Effector memory CD4-positive, alpha-beta T cell (primary cell): ENCODE measurements at places on chromosomes 2 and 18.

- DNase-seq = no peak
These were observed 60.0 kb upstream of the SGPP2 start for GRCh38 chr2:222364285-222364895.

- DNase-seq = no peak
These were observed 19.8 kb upstream of the HNRNPA3 start for GRCh38 chr2:177192788-177193187.

- DNase-seq = no peak
These were observed 49.8 kb downstream of the FBXO15 start for GRCh38 chr18:74097803-74098202.

DNA sequence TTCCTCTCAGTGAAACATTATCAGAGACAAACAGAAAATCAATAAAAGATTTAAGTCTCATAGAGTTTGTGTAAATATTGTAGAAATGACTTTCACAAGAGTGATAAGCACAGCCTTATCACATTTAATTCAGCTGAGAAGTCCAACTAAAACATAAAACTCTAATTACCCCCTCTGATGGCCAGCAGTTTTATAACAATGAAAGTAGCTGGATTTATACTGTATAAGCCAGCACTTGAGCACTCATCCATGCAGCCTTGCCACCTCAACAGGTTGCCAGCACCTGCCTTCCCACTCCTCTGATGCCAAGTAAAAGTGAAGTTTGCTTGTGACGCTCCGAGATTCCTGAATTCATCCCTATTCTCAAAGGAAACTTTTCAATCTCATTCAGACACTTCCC is 103.0 kb upstream of the STK39 start:
- no peak for DNase-seq

GRCh38 chr2:96404446-96405373 is 69.1 kb downstream of the NCAPH start:
- DNase-seq = no peak

DNA sequence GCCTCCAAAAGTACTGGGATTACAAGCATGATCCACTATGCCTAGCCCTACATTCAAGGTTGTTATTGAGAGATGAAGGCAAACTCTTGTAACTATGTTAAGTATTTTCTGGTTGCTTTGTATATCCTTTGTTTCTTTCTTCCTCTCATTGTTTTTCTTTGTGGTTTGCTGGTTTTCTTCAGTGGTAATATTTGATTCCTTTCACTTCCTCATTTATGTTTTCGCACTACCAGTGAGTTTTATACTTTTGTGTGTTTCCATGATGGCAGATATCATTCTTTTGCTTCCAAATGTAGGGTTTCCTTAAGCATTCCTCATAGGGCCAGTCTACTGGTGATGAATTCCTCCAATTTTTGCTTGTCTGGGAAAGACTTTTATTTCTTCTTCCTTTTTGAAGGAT is 90.2 kb downstream of the NCK2 start:
- no peak for DNase-seq

DNA sequence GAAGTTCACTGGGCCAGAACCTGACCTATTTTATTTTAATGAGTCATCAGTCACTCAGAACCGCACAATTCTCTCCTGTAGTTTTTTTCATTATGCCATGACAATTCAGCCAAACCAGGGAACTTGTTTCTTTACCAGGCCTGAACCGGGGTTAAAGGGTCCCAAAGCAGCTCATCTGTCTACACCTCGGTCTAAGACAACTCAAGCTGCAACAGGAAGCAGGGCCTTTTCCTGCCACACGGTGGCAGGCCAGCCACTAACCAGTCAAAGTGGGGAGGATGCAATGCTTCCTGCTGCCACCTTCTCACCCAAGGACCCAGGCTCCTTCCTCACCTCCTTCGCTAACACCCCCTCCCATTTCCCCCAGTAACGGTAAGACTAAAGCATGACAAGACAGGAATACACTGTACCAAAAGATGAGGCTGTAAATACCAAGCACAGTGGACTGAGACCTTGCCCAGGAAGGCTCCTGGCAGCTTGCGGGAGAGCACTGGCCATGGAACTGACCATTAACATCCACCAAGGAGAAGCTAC is 56.7 kb upstream of the ACKR3 start:
- peak; percentile 43 for DNase-seq

DNA sequence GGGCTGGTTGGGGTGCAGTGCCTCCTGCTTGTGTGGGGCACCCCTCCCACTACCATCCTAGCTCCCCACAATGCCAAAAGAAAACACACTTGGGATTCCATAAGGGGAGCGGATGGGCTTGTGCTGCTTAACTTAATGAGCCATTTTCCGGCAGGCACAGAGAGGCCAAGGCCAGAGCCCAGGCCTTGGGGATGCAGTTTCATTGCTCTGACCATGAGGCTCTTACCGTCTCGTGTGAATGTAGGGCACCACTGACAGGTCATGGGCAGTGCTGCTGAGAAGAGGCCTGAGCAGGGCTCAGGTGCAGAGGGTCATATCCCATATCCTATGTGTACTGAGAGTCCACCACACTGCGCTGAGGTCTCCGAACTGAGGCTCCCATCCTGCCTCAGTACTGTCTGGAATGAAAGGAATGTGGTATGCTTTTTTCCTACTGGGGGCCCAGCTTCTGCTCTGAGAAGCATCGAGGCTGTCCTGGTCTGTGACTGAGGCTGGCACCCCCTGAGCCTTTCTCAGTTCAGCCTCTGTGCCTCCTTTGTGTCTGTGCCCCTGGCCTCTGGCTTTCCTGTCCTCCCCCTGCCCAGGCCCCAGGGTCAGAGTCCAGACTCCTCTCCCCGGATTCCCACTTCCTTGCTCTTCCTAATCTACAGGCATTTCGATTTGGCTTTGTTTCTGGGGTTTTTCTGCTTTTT is 45.2 kb upstream of the MAPRE3 start:
- DNase-seq = no peak

DNA sequence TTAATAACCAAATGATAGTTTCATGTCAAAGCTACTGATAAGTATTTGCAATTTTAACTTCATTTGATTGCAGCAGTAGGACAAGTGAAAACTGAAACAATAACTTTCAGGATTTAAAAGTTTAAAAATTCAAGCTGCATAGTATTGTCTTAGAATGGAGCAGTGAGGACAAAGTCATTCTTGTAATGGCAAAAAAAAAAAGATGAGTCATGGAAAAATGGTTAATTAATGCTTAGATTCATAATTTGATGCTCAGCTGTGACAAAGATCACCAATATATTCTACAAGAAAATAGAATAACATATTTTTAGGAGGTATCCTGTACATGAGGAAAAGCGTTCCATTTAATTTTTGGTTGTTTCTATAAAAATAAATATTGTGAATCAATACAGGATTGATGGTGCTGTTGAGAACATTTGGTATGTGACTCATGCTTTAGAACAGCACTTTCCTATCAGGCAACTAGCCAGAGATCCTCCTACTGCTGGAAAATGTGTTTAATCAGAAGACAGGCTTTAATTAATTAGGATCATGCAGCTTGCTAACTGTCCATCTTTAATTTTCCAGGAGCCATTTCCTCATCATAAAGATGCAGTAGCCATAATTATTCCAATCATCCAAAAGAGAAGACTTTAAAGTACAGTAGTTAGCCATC is 239.0 kb upstream of the MMADHC start:
- no peak for DNase-seq

- no peak for DNase-seq
These were observed 148.8 kb downstream of the HDAC4 start for GRCh38 chr2:239251971-239252370.

- DNase-seq = no peak
These were observed 33.6 kb downstream of the TRIB2 start for GRCh38 chr2:12750166-12750905.
